ENCODE measurements at places on chromosomes 12 and 14.

- no peak for DNase-seq
These were observed 241.0 kb upstream of the TBX3 start for GRCh38 chr12:114924946-114925475.

- DNase-seq = no peak
These were observed 64.7 kb upstream of the ZFP36L1 start for GRCh38 chr14:68857516-68858070.

- DNase-seq = no peak
These were observed 53.4 kb downstream of the SPTB start for GRCh38 chr14:64826333-64826732.

DNA sequence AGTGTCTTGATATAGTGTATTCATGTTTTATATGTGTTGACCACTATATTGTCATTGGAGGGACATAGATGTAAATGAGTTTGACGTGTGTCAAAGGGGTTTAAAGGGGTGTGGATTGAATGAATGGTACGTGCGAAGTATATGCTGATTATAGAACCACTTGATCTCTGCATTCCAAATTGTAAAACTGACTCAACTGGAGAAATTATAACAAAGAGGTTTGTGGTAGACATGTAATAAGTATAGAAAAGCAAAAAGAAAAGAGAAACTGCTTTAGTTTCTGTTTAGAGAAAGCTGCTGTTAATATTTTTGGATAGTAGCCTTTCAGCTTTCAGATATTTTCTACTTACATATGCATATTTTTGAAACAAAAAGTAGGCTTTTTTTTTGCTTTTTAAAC, 8.9 kb upstream of the MYRFL start:
- no peak for DNase-seq

- no peak for DNase-seq
These were observed 1.4 kb upstream of the DIO3 start for GRCh38 chr14:101559624-101560533.

- DNase-seq = no peak
These were observed 109.7 kb downstream of the SLC25A47 start for GRCh38 chr14:100432652-100433427.

GRCh38 chr14:90732139-90732538, 84.1 kb downstream of the TTC7B start:
- DNase-seq = no peak
